ENCODE measurements at places on chromosomes 3 and 15.

- DNase-seq, result no peak
Measured at GRCh38 chr3:123540285-123540684, 44.6 kb downstream of the HACD2 start.

GRCh38 chr3:39532777-39533176 is 65.3 kb downstream of the MOBP start:
- no peak for DNase-seq

GRCh38 chr3:134312873-134313846 is 61.1 kb downstream of the AMOTL2 start:
- DNase-seq, result no peak

GRCh38 chr15:49428409-49429095 is 5.5 kb downstream of the FGF7 start:
- no peak for DNase-seq

DNA sequence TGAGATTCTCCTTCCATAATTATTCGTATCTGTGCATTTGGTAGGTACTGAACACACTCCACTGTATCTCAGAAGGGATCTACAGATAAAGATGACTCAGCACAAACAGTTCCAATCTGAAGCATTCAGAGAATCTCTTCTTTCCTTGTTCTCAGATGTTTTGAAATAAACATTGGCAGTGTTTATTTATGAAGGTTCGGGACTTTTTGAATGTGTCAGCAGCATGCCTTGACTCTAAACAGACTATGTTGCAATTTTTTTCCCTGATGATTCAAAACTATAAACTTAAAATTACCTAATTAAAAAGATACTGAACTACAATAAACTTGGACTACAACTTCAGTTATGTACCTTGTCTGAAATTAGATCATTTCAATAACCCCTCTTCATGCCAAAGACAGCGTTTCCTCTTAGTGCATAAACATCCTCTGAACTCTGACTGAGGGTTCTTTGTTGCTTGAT is 612.9 kb upstream of the TBL1XR1 start:
- no peak for DNase-seq

Data from glomerular endothelial cell (primary cell).